BJ (cell line): ENCODE measurements at places on chromosomes 12 and 14.
A peak's percentile ranks its signal among the peaks of the same experiment; 100 is the strongest.

DNA sequence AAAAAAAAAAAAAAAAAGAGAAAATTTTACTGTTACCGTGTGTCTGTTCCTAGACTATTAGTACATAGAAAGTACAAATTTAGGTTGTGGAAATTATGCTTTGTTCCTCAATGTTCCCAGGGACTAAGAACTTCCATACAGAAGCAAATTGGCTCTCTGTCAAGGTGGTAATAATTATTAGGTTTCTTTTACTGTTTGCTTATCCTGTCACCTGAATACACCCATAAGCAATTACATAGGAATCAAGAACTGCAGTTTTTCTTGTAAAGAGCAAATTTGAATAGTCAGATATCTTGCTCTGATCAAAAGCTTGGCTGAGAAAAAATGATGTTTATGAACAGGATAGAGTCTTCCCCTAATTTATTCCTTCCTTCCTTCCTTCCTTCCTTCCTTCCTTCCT lies 191.2 kb downstream of the AEBP2 start:
- DNase-seq, result no peak

DNA sequence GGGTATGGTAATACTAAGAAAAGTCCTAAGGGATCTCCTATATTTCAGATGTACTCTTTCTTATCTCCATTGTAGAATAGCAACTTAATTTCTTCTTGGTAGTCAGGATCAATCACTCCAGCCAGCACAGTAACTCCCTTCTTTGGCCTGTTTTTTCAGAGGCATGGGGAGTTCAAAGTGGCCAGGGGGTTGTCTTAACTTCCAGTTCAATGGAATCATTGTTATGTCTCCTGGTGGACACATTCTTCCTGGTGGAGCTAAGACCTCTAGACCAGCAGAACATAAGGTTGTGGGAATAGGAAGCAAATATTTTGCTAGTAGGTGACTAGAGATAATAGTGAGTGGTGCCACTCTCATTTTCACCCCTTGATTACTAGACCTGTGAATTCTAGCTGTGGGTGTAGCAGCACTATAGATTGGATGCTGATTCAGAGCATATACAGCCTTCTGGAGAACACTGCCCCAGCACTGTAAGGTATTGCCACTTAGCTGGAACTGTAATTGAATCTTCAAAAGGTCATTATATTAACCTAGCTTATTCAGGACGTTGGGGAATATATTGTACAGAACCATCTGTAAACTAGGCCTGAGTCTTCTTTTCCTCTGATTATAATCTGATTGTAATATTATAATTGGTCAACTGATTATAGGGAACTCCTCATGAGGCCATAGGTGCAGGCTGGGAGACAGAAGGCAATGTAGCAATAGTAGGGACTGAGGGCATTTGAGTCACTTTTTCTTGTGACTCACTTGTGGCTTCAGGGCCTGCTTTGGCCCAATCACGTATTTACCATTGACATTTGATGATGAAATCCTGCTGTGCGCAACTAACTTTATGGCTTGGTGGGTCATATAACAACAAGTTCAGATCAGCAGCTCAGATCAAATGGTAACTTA lies 60.2 kb upstream of the ATP2B1 start:
- DNase-seq, result peak; percentile 98

DNA sequence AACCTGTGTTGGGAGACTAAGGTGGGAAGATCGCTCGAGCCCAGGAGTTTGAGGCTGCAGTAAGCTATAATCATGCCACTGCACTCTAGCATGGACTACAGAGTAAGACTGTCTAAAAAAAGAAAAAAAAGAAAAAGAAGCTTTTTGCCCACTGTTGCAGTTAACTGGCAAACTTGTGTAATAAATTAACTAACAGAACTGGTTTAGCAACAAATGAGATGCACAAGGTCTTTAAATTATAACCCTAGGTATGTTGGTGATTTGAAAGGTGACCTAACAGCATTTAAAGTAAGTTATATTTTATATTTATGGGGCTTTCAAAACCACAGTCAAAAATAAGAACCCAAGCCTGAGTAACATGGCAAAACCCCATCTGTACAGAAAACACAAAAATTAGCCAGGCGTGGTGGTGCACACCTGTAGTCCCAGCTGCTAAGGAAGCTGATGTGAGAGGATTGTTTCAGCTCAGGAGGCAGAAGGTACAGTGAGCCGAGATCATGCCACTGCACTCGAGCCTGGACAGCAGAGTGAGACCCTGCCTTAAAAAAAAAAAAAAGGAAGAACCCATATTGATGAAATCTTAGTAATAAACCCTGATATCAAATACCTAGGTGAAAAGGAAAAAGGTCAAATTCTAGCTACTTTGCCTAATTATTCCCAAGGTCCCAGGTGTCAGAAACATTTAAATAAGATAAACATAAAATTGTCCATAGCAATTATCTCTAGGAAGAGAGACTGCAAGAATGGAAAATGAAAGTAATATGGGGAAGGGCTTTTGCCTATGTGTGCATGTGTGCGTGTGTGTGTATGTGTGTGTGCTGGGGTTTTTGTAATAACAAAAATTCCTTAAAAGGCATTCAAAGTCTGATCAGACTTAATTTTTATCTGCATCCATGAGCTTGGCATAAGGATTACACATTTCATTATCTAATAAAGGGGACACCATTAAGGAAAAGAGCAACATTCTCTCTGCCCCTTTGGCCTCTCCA lies 15.4 kb downstream of the SYNE2 start:
- DNase-seq, result no peak

DNA sequence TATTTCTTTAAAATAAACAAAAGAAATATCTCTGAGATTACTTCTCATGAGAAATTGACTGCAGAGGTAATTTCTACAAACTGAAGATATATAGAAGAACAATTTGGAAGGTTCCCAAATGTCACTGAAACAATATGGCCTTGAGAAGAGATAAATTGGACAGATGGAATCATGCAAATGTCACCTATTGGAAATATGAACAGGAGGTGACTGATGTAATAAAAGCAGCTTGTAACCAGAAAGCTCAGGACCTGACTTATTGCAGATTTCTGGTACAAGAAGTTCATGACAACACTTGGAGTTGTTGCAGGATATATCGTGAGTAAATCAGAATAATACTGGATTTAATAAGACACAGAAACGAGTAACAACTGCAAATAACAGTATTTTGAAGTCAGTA lies 93.3 kb upstream of the TRHDE start:
- no peak for DNase-seq

- no peak for DNase-seq
Measured at GRCh38 chr14:94638961-94639817, 27.0 kb downstream of the SERPINA3 start.

GRCh38 chr12:107336695-107337094 lies 243.3 kb upstream of the CRY1 start:
- no peak for DNase-seq

DNA sequence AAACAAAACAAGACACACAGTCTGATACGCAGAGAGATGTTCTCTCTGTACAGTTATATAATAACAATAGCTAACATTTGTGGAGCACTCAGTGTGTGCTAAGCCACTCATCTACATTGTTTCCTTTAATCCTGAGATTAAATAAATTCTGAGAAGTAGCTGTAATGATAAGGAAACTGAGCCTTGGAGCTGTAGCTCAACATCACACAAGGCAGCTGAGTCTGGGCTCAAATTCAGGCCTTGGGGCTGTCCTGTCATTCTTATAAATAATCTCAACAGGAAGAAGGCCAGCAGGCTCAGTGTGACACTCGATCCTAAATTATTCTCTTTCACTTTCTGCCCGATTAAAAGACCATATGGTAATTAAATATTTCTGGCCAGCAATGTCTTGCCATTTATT lies 24.5 kb downstream of the CDKN1B start:
- DNase-seq, result no peak

DNA sequence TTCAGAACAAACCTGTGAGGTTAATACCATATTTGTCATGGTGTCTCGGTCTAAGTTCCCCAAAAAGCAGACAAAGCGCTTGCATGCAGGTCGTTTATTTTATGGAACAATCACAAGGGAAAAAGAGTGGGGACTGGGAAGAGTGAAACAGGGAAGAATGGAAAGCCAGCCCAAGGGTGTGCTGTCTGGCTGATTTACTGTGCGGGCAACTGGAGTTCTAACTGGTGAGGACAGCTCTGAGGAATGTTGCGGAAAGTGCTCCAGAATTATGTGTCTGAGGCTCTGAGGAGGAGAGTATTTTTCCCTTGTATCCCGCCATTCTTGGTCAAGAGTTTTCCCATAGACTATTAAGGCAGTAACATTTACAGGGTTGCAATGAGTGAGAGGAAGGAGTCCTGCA lies 465.4 kb downstream of the RMST start:
- DNase-seq, result no peak

DNA sequence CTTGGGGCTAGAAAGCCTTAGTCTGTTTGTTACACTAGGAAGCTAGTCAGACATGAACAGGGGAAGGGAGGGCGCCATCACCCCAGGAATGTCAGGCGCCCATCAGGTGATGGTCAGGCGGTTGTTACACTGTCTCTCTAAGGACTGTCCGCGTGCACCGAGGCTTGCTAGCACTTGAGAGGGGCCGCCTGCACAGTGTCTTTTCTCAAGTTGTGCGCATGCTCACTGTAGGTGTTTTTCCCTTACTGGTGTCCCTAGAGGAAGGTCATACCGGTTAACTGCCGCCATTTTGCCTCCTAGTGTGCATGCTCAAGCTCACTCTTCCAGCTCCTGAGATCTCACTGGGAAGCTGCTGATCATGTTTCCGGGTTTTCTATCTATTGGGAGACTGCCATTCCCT lies 855.0 kb upstream of the TMEM132C start:
- DNase-seq, result no peak

DNA sequence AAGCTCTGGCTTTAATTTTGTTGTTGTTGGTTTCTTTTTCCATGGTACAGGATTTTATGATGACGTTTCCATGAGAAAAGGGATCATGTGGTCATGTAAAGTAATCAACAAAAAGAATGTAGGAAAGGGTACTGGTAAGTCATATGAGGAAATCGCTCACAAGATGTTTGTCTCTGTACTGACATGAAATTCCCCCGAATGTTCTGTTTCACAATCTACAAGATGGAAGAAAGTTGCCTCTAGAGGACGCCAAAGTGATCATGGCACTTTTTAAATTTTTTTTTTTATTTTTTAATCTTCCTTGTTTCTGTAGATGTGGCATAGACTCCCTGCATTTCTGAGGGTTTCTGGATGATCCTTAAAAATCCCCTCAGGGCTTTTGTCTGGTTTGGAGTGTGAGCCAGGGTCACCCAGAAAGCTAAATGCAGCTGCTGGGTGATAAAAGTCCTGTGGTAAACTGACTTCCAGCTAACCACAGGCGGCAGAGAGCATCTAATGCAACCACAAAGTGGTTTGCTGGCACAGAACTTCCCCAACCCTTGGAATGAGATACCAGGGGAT lies 393.5 kb downstream of the CCDC91 start:
- DNase-seq, result peak; percentile 89

DNA sequence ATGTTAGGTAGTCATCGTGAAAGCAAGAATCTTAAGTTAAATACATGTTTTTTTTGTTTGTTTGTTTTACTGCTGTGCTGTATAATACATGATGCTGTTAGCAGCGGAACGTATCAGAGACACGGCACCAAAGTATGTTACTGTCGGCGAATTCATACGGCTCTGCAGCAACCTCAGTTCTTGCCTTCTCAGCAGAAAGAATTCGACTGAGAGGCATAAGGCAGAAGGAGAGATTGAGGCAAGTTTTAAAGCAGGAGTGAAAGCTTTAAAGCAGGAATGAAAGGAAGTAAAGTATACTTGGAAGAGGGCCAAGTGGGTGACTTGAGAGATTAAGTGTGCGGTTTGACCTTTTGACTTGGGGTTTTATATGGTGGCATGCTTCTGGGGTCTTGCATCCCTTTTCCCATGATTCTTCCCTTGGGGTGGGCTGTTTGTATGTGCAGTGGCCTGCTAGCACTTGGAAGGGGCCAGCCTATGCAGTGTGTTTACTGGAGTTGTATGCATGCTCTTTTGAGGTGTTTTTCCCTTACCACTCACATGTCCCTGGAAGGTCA lies 23.7 kb downstream of the LEMD3 start:
- no peak for DNase-seq

DNA sequence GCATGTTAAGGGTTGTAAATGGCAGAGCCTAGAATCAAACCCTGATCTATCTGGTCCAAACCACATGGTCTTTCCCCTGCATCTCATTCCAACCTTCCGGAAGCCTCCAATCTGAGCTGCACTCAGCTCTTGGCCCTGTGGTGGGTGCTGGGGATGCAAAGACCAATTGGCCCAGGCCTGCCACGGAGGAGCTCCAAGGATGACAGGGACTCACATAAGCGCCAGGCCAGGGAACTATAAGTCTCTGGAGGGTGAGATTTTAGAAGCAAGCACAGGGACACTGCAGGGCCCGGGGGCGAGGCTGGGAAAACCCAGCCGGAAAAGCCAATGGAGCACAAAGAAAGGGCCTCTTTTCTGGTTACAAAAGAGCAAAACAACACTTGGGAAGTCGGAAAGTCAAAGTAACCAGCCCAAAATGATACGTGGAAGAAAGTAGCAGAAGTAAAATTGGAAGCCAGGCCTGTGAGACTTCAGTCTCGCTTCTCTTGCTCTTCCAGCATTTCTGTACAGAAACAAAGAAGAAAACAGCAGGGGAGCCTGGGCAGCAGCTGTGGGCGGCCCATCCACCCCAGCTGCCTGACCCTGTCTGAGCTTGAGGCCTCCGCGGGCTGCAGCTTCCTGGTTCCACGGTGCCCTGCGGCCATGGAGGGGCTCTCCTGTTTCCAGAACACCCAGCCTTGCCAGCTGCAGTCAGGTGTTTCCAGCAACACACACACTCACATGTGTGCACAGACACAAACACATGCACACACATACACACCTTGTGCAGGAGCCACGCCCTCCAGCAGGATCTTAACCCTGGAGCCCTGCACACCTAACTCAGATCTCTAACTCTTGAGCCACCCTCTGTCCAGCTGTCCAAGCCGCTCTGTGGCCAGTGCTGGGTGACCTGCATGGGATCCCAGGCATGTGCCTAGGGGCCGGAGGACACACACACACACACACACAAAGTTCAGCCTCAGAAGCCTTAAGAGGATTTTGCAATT lies 178.2 kb downstream of the BCL11B start:
- DNase-seq, result no peak

DNA sequence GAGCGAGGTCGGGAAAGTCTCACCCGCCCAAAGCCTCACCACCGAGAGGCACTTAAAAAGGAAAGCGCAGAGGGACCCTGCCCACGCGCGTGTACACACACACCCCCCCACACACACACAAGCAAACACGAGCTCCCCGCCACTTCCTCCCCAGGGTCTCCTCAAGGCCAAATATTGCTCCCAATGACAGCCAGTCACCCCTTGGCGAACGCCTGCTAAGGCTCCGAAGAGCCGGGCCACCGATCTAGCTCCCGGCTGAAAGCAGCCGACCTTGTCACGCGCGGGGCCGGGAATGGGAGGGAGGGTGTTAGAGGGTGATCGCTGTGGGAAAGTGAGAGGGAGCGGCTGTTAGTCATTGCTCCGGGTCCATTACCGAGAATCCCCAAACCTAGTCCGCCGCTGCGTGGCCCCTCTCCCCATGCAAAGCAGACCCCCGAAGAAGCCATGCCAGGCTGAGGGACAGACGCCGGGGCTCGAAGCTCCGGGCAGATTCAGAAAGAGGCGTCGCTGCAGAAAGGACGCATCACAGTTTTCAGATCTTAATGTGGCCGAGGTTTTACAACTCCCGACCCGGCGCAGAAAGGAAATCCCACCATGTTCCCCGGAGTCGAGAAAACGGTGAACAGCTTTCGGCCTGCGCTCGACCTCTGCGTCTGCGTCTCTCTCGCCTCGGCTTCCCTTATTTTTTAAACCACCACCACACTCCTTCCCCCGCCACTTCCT lies 2.6 kb downstream of the BMP4 start:
- DNase-seq, result no peak
